ENCODE measurements at places on chromosomes 4 and X.

GRCh38 chr4:185470501-185471195 lies 885 bp downstream of the CCDC110 start:
- DNase-seq = no peak

GRCh38 chrX:27924261-27924660 lies 57.0 kb downstream of the DCAF8L1 start:
- no peak for DNase-seq

DNA sequence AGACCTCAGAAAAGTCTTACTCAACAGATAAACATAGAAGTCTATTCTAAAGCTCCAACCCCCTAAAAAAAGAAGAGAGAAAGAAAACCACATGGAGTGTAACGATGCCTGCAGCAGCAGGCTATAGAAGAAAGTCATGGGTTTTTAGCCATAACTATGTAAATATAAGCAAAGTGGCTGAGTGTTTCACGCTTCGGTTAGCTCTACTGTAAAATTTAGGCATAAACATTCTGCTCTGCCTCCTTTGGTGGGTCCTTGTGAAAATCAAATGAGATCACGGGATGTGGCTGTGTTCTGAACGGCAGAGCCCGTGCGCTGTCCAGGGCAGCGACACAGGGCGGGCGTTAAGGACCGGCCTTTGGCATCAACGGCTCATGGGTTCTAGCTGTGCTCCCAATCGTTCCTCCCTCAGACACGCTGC lies 78.4 kb downstream of the IRF2 start:
- no peak for DNase-seq

GRCh38 chrX:38192007-38192810 lies 28.5 kb downstream of the SRPX start:
- DNase-seq = no peak

DNA sequence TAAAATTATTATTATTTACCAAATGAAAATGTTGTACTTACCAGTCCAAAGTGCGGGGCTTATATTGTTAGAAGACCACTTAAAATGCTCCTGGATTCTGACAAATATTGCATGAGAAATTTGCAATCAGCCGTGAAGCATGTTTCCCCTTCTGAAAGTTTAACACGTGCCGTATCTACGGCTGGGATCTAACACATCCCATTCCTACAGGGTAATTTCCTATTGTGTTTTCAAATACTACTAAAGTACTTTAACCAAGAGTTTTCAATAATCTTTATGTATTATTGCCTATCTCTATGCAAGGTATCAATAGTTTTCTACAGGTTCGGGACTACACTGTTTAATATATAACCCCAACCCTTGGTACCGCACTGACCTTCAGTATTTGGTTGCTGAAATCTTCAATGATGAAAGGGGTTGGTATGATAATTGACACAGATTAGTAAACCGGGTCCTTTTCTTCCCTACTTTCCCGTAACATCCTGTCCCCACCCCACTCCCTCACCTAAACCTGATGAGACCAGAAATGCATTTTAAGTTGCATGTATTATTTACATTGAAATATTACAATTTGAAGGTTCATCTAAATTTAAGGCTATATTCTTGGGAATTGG lies 795 bp upstream of the BRWD3 start:
- no peak for DNase-seq

DNA sequence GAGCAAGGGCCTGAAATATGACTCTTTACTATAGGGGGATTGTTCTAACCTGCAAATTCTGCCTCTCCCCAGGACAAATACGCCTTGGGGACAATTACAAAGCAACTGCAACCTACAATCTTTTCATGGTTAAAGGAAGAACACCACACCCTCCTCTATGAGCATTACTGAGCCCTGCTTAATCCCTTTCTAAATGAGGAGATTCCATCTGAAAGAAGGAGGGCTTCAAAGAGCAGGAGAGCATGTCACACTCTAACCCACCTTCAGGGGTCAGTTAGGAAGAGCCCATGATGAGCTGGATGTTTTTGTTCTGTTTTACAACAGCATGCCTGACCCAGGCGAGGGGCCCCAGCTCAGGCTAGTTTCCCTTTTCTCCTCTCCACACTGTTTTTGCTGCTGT lies 134.0 kb upstream of the ANXA3 start:
- DNase-seq = no peak

DNA sequence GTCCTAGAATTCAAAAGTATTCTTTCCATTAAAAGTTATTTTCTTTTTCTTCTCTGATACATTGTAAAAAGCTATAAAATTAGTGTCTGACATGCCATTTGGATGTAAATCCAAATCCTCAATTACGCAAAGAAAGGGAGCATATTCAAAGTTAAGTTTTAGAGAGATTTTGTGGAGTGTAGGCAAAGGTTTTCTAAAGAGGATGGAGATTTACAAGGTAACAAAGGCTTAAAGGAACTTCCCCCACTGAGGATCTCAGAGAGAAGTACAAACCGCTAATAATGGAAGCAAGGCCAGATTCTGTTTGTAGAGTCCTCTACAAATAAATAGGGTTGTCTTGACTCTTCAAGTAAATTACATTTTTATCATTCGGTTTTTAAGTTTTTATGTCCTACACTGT lies 91.0 kb upstream of the MAPK10 start:
- DNase-seq = no peak

DNA sequence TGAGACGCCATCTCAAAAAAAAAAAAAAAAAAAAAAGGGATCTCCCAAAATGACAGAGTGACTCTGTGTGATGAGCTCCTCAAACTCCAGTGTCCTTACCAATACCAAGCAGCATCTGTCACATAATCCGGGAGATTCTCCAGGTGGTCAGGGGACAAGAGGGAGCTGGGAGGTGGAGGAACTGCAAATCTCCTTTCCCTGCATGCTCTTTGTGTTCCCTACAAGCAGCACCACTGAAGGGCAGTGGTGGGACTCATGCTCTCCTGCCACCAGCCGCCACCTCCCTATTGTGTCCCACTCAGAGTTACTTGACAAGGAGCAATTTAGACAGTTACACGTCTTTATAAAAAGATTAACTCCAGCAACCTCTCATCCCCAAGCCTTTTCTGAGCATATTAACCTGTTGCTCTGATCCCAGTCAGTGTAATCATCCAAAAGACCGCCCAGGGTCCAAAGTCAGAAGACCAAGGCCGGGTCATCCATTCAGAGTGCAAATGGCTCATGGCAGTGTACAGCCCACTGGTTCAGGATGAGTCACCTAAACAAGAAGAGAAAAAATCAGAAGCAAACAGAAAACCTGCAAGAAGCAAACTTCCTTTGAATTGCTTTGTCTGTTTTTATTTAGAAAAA lies 23.6 kb downstream of the MGST2 start:
- no peak for DNase-seq

- DNase-seq = no peak
Measured at GRCh38 chr4:110155654-110156053, 42.8 kb downstream of the ELOVL6 start.

DNA sequence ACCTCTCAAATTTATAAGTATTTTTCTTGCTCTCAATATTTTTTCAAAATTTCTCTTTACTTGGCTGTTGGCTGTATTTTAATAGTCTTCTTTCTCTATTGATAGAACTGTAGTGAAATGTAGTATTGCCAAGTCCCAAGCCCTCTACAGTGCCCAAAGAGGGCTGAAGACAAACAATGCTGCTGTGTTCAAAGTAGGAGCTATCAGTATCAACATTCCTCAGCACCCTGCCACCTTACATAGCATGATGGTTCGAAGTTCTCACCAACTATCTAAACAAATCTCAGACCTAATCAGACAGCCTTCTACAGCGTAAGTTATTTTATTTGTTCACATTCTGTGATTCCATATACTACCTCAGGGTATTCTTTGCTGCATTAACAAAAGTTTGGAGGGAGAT lies 99.1 kb upstream of the ADAD1 start:
- no peak for DNase-seq

DNA sequence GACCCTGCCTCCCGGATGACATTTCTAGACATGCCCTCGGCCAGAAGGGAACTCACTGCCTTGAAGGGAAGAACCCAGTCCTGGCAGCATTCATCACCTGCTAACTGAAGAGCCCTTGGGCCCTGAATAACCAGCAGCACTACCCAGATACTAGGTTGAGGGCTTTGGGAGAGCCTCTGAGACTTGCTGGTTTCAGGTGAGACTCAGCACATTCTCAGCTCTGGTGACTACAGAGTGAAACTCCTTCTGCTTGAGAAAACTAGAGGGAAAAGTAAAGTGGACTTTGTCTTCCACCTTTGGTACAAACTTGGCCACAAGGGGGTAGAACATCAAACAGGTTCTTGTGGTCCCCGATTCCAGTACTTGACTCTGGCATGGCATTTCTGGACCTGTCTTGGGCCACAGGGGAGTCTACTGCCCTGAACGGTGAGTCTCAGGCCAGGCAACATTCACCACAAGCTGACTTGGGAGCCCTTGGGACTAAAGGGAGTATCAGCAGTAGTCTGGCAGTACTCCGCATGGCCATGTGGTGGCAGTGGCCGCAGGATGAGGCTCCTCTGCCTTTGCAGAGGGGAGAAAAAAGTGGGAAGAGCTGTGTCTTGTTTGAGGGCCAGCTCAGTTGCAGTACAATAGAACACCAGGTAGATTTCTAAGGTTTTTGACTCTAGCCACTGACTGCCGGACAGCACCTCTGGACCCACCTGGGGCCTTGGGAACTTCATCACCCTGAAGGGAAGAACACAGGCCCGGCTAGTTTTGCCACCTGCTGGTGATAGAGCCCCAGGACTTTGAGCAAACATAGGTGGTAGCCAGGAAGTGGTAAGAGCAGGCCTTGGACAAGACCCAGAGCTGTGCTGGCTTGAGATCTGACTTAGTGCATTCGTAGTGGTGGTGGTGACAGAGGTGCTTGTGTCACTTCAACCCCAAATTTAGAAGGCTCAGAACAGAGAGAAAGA lies 414.8 kb downstream of the OPHN1 start:
- no peak for DNase-seq

DNA sequence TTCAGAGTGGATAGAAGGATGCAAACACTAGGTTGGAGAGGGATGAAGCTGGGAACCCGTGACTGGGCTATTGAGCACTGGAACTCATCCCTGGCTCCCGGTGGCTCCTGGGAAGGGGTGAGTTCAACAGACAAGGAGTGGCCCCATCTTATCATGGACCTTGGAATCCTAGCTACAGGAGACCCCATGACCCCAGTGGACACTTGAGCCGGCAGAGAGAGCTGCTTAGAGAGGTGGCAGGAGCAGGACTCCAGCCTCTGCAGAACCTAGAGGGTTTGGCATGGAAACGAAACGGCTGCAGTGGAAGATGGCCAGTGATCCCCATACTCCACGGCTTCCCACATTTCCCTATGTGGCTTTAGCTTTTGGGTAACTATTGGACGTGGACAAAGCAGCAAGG lies 205.8 kb upstream of the SPANXN1 start:
- DNase-seq = no peak

DNA sequence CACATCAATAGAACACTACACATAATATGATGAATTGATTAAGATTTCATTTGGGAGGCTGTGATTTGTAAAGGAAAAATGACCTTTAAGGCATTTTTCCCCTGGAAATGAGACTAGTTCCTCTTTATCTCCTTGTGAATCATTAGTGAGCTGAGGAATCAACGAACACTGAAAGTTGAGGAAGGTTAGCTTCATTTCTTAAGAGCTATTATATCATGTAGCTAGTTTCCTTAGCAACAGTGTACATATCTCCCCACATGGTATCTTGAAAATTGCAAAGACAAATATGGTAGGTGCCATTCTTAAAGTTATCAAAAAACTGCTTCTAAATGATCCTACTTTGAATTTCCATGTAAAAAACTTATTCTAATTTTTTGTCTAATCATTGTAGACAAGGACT lies 127.5 kb upstream of the NRK start:
- no peak for DNase-seq

DNA sequence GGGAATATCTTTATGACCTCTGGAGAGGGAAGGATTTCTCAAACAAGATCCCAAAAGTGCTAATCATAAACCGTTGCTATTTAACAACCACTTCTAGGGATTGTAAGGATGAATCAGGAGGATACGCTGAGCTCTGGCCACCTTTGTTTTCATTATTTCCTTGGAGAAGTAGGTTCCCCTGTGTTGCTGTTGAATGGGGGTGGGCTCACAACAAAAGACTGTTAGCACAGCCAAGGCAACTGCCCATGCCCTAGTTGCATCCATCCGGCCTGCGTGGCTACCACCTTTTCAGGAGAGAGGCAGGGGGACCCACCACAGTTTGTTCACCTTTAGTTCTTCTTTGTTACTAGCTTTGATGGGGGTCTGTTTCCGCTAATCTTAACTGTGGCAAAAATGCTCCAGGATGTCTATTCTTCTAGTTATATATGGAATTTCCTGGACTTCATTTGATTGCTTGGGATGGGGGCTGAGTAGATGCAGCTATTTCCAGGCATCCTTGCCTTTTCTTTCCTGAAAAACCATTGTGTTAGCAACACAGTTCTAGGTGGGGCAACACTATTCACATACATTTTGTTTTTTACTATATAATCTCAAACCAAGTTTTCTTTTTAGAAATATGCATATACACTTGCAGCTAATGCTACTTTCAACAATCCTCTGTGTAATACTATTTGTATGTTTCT lies 95.4 kb downstream of the KDR start:
- no peak for DNase-seq

GRCh38 chr4:146099585-146099984 lies 75.9 kb upstream of the LSM6 start:
- no peak for DNase-seq

DNA sequence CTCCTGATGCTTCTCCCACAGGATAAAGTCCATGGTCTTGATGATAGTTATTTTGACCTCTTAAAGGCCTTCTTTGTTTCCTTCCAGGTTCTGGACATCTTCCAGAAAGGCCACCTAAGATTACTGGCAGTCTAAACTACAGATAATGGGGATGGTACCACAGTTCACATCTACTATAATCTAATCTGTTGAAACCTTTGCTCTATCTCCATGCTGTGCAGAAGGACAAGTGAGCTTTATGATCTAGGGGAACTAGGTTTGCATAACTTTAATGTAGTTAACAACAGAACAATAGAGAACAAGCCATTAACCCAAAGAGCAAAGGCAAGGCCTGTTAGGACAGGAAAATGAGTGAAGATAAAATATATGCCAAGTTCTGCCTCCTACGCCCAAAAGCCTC lies 103.9 kb upstream of the KLHL13 start:
- no peak for DNase-seq

GRCh38 chr4:3818371-3818770 lies 52.2 kb downstream of the ADRA2C start:
- no peak for DNase-seq

- DNase-seq = no peak
Measured at GRCh38 chr4:82648356-82648755, 86.6 kb upstream of the TMEM150C start.

DNA sequence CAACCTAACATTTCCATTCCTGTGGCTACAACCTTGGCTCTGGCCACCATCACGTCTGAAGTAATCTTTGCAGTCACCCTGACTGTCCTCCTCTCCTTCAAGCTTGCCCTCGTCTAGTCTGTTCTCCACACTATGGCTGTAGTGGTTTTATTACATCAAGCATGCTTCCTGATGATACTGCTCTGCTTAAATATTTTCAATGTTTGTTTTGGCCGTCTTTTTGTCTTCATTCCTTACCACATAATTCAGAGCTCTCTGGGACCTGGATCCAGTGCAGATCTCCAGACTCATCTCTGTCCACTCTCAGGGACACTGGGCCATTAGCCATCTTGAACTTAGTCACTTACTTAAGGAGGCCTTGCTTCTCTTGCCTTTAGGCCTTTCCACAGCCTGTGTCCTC lies 27.7 kb upstream of the FREM3 start:
- DNase-seq = no peak
